ENCODE measurements at places on chromosomes 2 and 18.

- no peak for DNase-seq
These were observed 45.6 kb upstream of the TTC39C start for GRCh38 chr18:23968638-23969604.

- DNase-seq: no peak
These were observed 387.3 kb downstream of the STK39 start for GRCh38 chr2:167860082-167860481.

DNA sequence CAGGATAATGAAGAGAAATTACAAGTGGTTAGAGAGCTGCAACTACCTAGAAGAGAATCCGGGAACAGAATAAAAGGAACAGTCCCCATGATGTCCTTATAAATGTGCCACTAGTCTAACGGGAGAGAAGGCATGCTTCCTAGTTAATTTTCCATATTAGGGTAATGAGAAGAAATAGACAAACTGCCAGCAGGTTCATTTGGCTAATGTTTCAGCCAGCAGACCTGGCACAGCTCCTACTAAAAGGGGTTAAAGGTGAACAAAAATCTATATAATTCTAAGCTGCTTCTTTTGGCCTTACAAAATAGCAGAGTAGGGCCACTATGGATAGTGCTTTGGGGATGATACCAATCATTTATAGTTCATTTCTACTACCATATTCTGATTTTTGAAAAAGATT is 845.3 kb upstream of the GCFC2 start:
- DNase-seq: no peak

GRCh38 chr18:6976935-6977334 is 140.7 kb downstream of the LAMA1 start:
- DNase-seq: no peak

DNA sequence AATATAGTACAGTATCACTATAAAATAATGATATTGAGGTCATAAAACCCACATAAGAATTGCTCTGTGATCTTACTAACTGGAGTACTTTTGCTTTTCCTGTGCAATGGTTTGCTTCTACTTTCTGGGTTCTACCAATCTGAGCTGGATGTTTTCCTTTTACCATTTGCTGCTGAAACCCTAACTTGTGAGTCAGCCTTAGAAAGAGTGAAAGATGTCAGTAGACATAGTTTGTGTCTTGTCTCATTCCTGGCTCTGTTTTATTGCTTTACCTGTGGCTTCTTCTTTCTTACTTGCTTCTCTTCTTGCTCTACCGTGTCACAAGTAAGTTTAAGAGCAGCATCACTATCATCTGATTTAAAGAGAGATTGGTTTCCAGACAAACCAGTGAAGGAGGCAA is 61.0 kb downstream of the MBD2 start:
- DNase-seq: no peak

- no peak for DNase-seq
These were observed 490.0 kb upstream of the HS6ST1 start for GRCh38 chr2:128808462-128809258.

DNA sequence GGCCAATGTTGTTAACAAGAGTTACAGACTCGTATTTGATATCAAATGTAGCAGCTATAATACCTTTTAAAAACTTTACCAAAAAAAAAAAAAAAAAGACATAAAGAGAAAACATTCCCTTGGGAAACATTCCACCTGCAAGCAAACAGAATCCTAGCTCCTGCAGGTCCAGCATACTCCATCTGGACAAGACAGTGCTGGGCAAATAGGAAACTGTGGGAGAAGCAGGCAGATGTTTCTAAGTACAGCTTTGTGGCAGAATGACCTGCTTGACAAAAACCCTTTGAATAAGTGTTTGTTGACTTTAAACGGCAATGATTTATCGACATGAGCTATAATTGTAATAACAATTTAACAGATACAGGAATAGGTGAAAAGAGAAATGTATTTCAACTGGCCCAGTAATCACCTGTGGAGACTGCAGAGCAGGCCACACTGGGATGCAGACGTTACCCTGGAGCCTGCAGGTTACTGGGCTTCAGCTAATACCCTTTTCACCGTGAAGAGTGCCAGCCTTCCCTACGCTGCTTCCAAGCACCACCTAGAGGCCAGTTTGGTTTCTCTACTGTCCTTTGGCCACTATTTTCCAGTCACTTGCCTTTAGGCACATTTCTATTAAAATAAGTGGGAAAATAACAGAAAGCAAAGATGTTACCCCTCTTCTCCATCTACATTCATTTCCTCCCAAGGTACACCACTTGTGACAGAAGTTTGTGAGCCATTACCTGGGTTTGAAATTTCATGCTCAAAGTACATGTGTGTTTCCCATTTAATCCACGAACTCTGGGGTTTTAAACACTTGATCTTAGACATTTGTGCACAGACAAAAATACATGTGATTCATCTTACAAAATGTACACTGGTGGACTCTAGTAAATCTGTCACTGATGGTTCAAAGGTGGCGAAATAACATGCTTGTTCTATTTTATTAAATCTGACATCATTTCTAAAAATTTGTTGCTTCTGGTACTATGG is 96.9 kb upstream of the ZNF397 start:
- no peak for DNase-seq

GRCh38 chr2:19355014-19355405 is 3.4 kb downstream of the OSR1 start:
- DNase-seq: no peak

DNA sequence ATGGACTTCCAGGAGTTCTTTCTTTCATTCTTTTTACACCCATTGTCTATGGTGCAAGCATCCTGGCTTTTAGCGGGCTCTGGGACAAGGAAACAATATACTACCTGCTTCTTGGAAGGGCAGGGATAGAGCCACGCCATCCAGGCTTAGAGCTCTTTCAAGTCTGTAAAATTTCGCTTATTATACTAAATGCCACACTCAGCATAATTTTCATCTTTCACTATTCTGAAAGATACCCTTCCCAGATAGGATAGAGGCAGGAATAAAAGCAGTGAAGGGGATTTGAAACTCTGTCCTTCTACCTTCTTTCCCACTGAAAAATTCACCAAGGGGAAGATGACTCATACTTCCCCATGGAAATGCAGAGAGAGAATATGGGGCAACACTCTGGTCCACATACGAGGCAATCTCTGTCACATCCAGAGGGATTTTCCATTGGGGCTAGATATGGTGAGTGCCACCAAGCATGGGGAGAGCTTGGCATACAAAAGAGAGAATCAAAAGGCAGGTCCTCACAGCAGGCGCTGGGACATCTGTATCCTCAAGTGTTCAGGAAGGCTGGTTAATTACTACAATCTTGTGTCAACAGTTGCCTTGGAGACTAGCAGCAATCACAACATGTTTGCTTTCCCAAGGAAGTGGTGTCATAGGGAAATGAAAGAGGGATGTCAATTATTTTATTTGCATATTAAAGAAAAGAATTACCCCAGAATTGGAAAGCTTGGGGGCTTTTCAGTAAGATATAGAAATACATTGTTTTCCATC is 127.6 kb downstream of the TDRD15 start:
- DNase-seq: no peak

DNA sequence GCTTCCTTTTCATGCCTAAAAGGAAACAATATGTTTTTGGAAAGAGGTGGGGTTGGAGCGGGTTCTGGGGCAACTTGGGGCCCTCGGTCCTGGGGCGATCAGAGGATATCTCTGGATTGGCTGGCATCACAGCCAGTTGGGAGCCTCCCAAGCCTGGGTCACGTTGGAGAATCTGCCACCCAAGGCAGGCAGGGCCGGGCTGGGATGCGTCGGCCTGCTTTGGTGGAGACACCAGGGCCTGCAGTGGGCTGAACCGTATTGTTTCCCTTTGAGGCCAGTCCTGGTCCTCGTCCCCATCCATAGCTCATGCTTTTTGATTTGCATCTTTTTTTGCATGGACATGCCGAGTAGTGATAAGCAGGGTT is 235.8 kb downstream of the ATAD2B start:
- DNase-seq: no peak

GRCh38 chr18:61595615-61596251 is 262.5 kb downstream of the CDH20 start:
- no peak for DNase-seq

- DNase-seq: no peak
These were observed 331.1 kb downstream of the TDRD15 start for GRCh38 chr2:21454839-21455238.

DNA sequence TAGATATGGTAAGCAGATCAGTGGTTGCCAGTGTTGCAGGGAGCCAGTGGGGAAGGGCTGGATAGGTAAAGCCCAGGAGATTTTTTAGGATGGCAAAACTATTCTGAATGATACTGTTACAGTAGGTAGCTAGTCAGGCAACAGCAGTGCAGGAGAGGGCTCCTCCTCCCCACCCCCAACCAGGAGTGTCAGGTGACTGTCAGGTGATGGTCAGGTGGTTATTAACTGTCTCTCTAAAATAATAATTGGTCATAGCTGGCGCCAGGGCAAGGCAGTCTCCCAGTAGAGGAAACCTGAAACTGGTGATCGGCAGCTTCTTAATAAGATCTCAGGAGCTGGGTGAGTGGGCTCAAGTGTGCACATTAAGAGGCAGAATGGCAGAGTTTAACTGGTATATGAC is 201.6 kb upstream of the PARD3B start:
- DNase-seq: no peak

DNA sequence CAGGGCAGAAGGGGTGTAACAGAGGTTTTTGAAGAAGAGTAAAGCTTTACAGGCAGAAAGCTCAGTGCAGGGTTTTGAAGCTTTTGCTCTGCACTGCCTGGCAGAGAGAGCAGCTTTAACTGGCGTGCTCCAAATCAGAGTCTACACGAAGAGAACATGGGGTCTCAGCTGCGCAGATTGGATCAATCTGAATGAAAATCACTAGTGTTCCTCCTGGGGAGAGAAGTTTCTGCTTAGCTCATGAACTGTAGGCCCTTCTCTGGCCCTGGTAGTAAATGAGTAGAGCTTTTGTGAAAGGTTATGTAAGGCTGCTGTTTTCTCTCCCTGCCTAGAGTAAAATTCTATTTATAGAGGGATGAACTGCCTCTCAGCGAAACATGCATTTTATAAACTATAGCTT is 13.6 kb downstream of the DCC start:
- DNase-seq: no peak

DNA sequence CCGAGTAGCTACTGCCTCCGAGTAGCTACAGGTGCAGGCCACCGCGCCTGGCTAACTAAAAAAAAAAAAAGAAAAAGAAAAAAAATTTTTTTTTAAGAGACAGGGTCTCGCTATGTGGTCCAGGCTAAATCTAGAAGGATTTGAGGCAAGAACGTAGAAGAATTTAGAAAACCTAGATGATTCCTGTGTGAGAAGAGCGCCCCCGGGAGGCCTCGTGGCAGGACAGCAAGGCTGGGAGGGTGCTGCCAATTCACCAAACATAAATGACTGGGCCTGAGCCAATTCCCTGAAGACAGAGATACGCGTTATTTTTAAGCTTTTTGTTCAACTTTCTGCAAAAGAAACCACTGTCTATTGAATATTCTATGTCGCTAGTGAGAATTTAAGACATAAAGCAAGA is 90.1 kb upstream of the TGFA start:
- no peak for DNase-seq

DNA sequence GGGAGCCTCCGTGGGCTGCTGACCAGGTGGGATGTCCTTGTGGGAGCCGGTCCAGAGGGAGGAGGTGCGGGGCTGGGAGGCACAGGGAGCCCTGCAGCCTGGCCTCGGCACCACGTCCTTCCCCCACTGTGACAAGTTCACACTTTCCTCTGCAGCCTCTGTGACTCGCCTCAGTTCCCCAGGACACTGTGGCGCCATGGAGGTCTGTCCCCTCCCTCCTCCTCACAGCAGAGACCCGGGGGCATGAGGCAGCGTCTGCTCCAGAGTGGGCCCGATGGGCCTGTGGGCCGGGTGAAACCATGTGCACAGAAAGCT is 27.3 kb upstream of the KCNG2 start:
- no peak for DNase-seq
